Type B pancreatic cell (in vitro differentiated cells): ENCODE measurements at places on chromosomes 7 and 10.

GRCh38 chr7:106895246-106895864 is 30.3 kb downstream of the PIK3CG start:
- no peak for DNase-seq

DNA sequence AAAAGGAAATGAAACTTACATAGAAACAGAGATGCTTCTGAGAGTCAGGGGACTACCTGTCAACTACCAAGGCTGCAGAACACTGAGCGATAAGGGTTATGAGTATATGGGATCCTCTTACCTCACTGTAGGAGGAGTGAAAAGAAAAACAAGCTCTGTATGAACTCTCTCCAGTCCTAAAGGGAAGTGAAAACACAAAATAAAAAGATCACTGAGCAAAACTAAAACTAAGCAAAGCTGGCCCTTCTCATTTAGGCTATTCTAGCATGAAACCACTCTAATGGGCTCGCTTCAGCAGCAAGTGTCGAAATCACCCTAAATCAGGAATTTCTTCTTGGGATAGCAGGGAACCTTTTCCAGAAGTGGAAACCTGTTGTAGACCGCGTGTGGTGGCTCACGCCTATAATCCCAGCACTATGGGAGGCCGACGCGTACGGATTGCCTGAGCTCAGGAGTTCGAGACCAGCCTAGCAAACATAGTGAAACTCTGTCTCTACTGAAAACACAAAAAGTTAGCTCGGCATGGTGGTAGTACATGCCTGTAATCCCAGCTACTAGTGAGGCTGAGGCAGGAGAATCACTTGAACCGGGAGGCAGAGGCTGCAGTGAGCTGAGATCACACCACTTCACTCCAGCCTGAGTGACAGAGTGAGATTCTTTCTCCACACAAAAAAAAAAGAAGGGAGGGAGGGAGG is 27.0 kb downstream of the DCLRE1C start:
- no peak for DNase-seq

GRCh38 chr7:92498557-92498956 is 20.8 kb upstream of the ERVW-1 start:
- no peak for DNase-seq

DNA sequence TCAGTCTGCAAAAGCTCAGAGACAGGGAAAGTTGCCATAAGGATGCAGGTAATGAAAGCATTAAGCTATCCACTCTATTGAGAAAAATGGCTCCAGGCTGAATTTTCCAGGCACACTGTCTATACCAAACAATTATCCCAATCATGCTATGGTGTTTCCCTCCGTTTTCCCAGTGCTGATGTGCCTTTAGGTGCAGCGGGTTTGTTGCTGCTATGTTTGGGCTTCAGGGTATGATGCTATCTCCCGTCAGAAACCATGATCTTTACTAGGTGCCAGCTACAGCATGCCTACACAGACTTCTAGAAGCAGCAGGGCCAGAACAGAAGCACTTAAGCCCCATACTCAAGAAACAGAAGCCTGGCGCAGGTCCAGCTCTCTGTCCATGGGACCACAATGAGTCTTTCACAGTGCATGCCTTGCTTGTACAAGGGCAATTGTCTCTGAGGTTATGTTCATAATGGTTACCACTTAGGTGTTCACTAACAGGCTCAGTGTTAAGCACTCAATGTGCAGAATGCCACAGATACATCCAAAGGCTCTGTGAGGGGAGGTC is 19.4 kb downstream of the STEAP1B start:
- no peak for DNase-seq

- DNase-seq, result no peak
These were observed 27.1 kb downstream of the BMS1 start for GRCh38 chr10:42809676-42810075.

DNA sequence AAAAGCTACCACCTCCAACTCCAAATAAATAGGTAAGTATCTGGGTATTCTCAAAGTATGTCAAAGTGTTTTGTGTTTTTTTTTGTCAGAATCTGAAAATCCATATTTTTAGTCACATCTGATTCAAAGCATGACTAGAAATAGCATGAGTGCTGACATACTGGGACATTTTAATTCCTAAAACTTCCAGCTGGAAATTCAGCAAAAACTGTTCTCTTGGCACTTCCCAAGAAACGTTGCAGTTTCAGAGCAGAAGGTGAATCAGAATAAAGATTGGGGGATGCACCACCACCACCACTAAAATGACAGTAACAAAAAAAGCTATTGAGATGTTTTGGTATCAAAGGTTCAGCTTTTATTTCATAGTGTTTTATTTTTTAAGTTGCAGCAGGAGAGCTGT is 724.6 kb upstream of the CELF2 start:
- DNase-seq, result no peak

GRCh38 chr10:122669045-122669444 is 30.6 kb downstream of the C10orf120 start:
- DNase-seq, result no peak

- DNase-seq, result no peak
These were observed 25.6 kb upstream of the ADGRA1 start for GRCh38 chr10:133062085-133062484.

- DNase-seq, result no peak
These were observed 109.0 kb downstream of the LHPP start for GRCh38 chr10:124570646-124571045.

DNA sequence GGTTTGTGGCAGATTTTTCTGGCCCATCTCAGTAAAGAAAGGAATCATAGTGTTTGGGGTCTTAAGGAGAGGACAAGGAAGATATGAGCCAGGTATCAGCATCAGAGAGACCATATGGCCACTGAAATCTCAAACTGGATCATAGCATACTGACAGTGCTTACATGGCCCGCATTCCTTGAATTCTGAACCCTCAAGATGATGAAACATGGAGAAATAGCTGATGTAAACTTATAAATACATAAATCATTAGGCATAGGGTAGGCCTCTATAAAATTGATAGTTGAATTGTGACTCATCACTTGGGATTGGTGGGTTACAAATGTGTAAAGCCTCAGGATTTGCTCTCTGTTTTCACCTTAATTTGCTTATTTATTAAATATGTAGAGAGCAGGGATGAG is 688.5 kb downstream of the CNTNAP2 start:
- DNase-seq, result no peak

GRCh38 chr10:78408671-78409472 is 375.2 kb downstream of the RPS24 start:
- no peak for DNase-seq

- no peak for DNase-seq
These were observed 40.3 kb downstream of the CYTH3 start for GRCh38 chr7:6232116-6232515.

DNA sequence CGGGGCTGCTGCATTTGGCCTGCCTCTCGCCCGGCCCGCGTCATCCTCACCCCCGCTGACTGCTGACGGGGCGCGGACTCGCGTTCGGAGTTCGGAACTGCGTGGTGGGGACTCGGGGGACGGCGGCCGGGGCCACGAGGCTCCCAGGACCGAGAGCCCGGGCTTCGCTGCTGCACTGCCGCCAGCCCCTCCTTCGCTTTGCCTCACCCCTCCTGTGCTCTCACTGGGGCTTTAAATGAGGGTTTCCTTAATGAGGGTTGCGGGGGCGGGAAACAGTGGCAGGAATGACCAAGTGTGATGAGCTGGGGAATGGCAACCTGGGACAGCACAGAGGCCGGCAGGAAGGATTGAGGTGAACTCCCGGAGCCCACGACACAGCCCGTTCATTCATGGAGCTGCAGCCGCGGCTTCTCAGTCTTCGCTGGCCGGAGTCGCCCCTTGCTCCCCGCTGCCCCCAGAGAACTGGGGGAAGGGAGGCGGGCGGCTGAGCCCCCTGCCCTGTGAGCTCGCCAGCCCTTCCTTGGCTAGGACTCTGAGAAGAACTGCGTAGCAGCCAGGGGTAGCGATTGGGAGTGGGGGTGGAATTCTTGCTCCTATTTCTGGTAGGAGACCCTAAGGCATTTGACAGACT is 1.5 kb upstream of the LRRC4 start:
- no peak for DNase-seq

GRCh38 chr10:83809001-83809400 is 330.3 kb upstream of the GHITM start:
- DNase-seq, result no peak

DNA sequence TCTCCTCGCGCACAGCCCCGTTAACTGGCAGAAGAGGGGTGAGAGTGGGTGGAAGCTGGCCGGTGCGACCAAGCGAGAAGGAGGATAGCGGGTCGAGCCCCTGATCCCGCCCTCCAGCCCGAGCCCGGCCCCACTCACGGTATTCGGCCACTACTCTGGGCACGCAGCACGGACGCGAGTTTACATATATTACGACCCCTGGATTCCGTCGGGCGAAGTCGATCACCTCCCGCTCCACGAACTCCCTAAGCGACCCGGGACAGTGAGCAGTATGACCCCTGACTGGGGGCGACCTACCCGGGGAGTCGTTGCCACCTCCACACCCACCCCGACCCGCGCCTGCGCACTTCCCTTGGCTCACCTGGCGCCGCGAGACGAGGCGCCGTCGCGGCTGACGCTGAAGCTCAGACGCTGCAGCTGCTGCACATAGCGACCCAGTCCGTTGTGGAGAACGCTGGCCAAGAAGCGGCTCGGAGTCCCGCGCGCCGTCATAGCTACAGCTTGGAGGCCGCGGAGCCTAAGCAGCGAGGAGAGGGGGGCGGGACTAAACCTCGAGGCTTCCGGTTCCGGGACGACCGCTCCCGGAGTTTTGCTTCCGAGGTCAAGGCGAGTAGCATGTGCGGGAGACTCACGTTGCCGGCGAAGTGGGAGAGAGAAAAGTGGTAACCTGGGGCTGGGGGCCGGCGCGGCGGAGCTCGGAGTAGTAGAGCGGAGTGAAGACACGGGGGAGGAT is at the start of the genes MRPL43 and TWNK:
Gene MRPL43 (minus strand): TSS at position 546 of the 733 bp plus-strand sequence. CDS start 54 bp downstream, at position 492.
Gene TWNK (plus strand): TSS at position 592 of the 733 bp plus-strand sequence. CDS start 668 bp downstream, outside the sequence.
- DNase-seq, result peak; percentile 87

GRCh38 chr10:44416021-44416771 is 31.3 kb upstream of the CXCL12 start:
- DNase-seq, result no peak

DNA sequence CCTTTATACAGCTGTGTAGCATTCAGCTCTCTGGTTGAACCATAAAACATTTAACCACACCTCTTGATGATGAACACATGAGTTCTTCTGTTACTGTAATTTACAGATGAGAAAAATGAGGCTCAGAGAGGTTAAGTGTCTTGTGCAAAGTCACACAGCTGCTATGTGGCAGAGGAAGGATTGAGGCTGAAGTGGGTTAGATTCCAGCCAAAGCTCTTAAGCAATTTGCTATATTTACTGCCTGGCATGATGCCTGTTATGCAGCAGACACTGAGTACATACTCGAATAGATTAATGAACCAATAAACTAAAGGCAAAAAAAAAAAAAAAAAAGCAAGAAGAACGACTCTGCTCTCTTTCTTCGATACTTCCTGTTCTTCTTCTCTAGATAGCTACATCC is 35.7 kb downstream of the GFRA1 start:
- no peak for DNase-seq

DNA sequence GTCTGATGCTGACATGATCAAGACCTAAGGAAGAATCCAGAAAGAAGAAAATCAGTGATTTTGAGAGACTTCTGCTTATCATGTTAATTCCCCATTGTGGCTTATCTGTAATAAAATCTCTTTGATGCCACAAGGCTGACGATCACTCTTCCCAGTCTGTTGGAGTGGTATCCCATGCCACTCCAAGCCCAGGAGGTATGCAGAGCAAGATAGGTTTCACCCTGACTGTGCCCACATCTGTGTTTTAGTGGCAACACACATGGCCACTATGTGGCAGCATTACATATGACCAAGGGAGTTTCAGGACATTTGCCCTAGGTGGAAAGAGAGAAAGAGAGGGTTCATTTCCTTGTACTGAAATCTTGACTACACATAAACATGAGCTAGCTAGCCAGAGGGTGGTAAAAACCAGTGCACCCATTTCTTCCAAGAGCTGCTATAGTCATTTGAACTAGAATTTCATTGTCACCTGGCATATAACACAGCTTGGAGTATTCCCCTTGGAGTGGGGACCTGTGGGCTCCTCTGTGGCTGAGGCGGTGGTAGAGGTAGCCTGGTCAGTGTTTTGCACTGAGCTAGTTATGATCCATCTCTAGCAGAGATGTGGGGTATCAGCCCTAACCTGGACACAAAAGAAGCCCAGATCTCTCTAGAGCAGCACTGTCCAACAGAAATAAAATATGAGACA is 20.8 kb downstream of the LAMB4 start:
- DNase-seq, result no peak

- DNase-seq, result no peak
These were observed 3.0 kb downstream of the SMARCD3 start for GRCh38 chr7:151245360-151246101.

DNA sequence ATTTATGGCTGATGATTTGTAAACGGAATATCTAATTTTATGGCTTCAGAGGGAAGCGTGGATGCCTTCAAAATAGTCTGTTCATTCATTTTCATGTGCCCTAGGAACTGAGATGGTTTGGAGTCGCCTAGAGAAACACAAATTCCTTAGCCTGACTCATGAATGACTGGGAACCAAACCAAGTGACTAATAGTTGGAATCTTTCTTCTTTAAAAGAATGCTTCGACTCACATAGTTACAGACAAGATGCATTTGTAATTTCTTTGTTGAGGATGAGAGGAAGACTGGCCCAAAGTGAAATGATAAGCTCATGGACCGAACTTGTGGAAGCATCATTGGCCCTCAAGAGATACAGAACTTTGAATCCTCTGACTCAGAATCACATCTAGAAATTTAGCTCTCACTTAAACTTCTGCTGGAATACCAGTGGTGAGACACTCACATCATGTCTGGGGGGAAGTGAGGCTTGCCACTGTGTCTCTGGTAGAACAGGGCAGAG is 1107.2 kb downstream of the NRG3 start:
- no peak for DNase-seq

DNA sequence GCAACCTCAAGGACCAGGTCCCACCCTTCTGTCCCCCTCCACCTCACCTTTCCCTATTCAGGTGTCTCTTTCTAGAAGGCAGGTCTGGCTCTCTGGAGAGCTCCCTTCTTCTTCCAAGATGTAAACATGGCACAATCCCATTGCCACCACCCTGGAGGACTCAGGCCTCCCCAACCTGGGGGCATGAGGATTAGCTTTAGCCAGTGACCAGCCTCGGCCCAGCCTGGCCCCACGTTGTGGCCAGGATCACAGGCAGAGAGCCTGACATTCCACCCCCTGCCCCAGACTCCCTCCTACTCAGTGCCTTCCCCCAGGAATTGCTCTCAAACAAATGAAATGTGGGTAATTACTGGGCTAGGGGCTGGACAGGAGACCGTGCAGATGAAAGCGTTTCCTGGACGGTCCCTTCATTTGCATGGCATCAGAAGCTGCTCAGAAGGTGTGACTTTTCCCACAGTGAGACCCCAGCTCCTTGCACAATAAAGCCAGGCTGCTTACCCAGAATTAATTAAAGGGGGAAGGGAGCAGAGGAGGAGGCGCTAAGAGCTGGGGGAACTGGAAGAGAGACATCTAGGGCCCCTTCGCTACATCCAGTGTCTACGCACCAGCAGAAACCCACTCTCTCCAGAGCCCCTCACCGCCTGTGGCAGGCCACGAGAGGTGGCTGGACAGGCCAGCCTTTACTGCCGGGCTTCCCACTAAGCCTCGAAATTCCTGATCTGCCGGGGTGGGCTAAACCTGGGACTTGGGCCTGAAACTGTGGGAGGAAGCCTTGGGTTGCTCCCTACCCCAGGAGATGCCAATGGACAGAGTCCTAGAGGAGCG is 7.7 kb downstream of the FGF8 start:
- DNase-seq, result no peak
